ENCODE measurements at places on chromosomes 3 and 15.

- no peak for DNase-seq
Measured at GRCh38 chr3:59135096-59135495, 85.3 kb upstream of the CFAP20DC start.

DNA sequence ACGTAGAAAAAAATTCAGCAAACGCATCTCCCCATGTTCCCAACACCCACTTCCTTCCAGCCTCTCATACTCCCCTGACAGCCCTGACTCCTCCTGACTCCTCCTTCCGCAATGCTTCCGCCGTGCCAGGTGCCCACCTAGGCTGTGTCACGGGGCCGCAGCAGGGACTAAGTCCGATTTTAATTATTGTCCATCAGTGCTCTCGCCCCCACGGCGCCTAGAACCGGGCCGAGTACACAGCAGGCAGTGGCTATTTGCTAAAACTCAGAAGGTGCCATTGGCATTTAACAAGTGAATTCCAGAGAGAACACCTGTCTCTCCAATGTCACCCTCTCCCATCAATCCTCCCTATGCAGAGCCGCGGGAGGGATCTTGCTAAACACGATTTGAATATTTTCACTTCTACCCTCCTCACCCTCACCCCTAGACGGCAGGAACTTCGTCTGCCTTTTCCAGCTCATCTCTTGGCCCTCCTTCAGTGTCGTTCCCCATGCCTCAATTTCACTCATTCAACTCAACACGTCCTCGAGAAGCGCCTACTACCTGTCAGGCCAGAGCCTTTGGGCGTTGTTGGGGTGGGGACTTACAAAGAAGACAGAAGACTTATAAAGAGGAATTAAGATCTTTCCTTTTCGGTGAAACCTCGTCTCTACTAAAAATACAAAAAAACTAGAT lies 11.5 kb upstream of the SHF start:
- no peak for DNase-seq

DNA sequence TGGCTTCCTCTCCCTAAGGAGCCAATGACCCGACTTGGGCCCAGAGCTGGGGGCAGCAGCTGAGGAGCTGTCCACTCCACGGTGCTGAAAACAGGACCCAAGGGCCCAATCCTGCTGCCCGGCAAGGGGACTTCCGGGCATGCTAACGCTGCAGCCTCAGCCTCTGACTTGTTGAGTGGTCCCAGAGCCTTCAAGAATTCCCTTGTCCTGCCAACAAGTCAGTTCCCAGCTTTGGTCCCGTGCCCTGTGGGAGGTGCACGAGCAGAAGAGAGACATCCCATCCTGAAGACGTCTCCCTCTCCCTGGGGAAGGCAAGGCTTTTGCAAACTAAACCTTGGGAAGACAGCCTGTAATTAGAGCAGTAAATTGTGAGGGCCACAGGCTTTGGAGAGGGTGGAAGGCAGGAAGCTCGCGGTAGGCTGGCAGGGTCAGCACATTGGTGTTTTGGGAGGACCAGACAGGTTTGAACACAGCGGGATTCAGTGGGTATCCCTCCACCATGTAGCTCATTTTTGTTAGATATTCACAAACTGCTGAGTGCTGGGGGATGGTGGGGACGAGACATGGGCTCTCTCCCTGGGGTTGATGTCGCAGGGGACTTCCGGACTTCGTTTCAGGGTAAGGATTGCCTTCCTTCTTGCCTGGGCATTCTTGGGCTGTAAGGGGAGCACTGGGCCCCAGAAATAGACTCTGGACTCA lies 29.8 kb upstream of the PRR23E start:
- no peak for DNase-seq

GRCh38 chr3:157618075-157618760 lies 115.0 kb upstream of the VEPH1 start:
- DNase-seq, result peak; percentile 54

GRCh38 chr3:125120379-125121122 lies 64.8 kb upstream of the HEG1 start:
- DNase-seq, result no peak

DNA sequence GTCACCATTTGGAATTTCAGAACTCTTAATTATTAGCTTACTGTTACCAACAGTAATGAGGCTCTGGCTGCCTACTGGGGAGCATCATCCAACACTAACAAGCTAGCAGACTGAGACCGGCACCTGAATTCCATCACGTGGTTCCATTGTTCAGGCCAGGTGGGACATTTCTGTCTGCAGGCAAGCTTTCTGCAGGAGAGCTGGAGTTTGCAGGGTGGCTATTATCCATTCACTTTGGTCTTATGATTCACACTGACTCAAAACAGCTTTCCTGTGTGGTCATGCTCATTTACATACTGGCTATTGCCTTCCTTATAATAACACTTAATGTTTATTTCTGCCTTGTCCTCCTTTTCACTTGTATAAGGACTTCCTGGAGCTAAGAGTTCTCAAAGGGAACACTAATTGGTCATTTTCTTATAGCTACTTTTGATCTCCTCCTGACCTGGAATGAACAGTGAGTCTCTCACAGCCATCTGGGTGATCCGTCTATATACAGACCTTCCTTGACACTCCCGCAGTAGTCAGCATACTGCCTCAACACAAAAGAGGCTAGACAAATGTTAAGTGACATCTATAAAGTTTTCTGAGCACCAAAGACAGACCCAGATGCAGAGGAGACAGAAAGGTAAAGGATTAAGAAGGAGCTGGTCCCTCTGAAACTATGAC lies 695.4 kb downstream of the FHIT start:
- no peak for DNase-seq

DNA sequence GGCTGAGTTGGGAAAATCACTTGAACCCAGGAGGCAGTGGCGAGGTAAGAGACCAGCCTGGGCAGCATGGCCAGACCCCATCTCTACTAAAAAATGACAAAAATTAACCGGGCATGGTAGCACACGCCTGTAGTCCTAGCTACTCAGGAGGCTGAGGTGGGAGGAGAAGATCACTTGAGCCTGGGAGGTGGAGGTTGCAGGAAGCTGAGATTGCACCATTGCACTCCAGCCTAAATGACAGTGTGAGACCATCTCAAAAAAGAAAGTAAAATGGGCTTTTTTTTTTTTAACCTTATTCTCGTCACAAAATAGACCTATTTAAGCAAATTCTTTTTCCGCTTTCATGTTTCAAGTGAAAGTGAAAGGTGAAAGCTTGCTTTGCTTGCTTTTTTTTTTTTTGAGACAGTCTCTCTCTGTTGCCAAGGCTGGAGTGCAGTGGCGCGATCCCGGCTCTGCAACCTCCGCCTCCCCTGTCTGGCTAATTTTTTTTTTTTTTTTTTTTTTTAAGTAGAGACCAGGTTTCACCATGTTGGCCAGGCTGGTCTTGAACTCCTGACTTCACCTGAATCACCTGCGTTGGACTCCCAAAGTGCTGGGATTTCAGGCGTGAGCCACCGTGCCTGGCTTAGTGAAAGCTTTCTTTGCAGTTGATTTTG lies 3.6 kb downstream of the PDIA3 start:
- DNase-seq, result no peak

- no peak for DNase-seq
Measured at GRCh38 chr3:115792206-115792955, 169.1 kb downstream of the GAP43 start.

GRCh38 chr3:182809531-182809930 lies 16.2 kb downstream of the ATP11B start:
- DNase-seq, result no peak

- no peak for DNase-seq
Measured at GRCh38 chr3:193859195-193859594, 266.2 kb downstream of the OPA1 start.

DNA sequence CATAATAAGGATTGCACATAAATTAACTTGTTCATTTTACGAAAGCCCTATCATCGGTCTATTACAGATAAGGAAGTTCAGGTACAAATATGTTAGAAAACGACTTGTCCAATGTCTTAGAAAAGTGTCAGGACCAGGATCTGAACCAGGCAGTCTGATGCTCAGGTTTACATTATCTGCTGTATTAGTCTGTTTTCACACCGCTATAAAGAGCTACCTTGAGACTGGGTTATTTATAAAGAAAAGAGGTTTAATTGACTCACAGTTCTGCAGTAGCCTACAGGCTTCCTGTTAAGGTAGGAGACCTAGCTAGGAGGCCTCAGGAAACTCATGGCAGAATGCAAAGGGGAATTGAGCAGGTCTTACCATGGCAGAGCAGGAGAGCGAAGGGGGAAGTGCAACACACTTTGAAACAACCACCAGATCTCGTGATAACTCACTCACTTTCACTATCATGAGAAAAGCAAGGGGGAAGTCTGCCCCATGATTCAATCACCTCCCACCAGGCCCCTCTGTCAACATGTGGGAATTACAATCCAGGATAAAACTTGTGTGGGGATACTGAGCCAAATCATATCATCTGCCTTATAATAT lies 45.8 kb upstream of the GOLIM4 start:
- no peak for DNase-seq

- no peak for DNase-seq
Measured at GRCh38 chr3:57031631-57032541, 28.6 kb upstream of the SPATA12 start.

DNA sequence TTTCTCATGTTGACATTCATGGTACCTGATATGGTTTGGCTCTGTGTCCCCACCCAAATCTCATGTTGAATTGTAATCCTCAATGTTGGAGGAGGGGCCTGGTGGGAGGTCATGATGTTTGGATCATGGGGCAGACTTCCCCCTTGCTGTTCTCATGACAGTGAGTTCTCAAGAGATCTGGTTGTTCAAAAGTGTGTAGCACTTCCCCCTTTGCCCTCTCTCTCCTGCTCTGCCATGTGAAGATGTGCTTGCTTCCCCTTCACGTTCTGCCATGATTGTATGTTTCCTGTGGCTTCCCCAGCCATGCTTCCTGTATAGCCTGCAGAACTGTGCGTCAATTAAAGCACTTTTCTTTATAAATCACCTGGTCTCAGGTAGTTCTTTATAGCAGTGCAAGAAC lies 3.3 kb upstream of the UBL7 start:
- DNase-seq, result no peak

DNA sequence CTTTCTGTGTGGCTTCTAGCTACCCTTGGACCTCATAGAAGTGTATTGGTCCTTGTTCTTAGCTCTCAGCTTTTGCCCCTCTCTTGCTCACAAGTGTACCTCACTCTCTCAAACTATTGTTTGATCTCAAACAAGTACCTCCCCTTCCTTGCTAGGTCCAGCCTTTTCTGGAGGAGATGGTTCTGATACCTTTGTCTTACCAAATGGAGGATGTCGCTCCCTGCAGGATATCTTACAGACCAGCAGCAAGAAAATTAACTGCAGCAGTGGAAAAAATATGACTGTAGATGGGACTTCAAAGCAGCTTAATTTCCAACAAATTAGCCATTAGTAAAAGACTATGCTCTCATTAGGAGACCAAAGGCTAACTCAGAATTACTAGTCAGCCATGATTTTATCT lies 388.1 kb upstream of the ROBO2 start:
- peak; percentile 3 for DNase-seq

DNA sequence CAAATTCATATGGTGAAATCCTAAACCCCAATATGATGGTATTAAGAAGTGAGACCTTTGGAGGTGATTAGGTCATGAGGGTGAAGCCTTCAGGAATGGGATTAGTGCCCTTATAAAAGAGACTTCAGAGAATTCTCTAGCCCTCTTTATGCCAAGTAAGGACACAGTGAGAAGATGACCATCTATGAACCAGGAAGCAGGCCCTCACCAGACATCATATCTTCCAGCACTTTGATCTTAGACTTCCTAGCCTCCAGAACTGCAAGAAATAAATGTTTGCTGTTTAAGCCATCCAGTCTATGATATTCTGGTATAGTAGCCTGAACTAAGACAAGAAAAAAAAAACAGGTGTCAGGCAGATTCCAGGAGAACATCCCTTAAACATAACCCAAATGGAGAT lies 45.9 kb upstream of the AP4E1 start:
- no peak for DNase-seq

DNA sequence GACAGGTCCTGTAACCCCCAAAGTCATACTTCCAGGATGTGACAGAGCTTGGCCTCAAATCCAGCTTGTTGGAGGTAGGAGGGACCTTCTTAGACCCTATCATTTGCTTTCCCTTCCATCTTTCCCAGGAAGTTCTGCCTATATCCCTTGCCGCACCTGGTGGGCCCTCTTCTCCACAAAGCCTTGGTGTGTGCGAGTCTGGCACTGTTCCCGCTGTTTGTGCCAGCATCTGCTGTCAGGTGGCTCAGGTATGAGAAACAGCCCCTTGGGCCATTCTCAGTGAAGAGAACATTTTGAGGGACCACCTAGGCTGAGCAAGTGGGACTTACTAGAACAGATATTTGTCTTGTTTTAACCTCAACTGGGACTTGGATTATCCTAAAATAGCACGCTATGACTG lies 1.3 kb downstream of the IL17RE start:
- DNase-seq, result no peak

DNA sequence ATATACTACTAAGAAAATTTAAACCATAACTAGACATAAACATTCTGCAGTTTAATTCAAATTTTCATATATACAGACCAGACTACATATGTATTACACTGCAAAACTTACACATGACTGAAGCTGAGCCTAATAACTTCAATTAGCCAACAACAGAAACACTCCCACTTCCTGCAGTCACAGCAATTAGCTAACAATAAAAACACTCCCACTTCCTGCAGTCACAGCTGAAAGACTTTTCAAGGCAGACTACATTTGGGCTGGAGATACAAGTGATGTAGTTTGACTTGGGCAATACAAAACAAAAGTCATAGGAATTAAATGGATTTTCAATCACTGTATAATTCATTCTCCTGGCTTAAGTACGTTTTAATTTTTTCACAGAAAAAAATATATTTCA lies 10.3 kb downstream of the TM2D3 start:
- DNase-seq, result no peak

DNA sequence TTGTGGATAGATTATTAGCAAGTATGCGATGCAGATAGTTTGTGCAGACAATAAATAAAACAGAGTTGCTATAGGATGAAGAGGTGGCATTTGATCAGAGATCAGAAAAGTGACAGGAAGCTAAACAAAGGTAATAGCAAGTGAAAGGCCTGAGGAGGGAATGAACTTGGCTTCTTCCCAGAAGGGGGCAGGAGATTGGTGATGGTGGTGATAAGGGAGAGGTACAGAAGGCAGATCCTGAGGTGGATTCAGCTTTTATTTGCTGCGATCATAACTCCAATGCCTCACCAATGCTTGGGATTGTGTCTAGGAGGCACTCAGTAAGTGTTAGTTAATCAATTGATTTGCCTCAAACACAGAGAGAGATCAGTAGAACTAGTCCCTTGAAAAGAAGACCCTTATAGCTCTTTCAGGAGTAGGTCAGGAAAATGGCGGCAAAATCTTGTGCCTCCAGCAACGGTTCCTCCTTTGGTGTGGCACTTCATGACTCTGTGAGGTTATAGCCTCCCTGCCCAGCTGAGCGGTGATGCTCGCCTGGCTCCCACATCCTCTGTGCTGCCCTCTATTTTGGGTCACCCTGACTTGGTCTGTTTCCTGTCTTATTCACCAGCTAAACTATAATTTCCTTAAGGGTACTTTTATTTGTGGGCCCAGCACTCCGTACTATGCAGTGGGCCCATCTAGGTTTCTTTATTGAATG lies 37.5 kb downstream of the TGFBR2 start:
- no peak for DNase-seq

Measured in DMS 273 treated with DMSO at 0.1 percent for 48 hours (cell line).